ENCODE measurements at places on chromosomes 1 and 21.
A peak's percentile ranks its signal among the peaks of the same experiment; 100 is the strongest.

- no peak for DNase-seq
Measured at GRCh38 chr1:111921948-111922347, 67.5 kb downstream of the KCND3 start.

DNA sequence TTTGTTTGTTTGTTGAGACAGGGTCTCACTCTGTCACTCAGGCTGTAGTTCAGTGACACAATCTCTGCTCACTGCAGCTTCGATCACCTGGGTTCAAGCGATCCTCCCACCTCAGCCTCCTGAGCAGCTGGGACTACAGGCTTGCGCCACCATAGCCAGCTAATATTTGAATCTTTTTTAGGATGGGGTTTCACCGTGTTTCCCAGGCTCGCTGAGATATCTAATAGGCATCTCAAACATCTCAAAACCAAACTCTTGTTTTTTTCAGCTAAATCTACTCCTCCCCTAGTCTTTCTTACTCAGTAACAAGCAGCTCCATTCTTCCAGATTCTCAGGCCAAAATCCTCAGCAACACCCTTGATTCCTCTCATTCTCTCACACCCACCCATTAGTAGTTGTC, 22.0 kb upstream of the SRRM1 start:
- no peak for DNase-seq

GRCh38 chr21:45776971-45777370, 133.4 kb downstream of the PCBP3 start:
- no peak for DNase-seq

- no peak for DNase-seq
Measured at GRCh38 chr1:65840683-65841082, 48.0 kb downstream of the PDE4B start.

DNA sequence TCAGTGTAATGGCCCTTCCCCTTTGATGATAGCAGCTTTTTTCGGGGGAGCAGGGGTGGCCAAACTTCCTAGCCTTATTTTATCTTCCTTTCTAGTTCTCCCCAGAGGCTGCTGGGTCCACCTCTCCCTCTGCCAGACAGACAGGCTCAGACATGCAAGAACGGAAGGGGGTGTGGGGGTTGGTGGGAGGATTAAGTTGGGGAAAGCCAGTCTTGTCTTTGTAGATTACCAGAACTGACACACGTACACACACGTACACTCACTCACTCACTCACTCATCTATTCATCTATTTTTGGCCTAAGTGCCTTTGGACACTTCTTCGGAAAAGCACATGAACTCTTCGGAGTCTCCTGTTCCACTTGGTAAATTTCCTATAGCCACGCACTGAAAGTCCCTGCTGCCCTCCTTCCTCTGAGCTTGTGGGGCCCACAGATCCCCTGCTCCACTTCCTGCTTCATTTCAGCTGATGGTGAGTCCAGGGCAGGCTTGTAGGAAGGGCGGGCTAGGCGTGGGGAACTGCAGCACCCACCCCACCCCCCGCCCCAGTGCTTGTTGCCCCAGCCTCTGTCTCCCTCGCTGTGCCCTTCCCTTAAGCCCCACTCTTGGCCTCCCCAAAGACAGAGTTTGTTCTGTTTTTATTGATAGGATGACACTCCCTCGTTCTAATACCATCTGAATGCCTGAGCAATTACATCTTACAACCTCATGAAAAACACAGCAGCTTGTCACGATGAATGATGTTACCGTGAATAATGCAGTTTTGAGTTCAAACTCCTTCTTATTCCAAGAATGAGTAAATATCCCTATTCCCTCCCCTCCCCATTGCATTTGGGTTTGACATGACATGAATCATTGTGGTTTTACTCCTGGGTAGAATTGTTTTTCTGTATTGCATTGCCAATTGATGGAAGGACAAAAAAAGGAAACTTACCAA, 60.7 kb upstream of the ATP5PO start:
- peak; percentile 75 for DNase-seq

DNA sequence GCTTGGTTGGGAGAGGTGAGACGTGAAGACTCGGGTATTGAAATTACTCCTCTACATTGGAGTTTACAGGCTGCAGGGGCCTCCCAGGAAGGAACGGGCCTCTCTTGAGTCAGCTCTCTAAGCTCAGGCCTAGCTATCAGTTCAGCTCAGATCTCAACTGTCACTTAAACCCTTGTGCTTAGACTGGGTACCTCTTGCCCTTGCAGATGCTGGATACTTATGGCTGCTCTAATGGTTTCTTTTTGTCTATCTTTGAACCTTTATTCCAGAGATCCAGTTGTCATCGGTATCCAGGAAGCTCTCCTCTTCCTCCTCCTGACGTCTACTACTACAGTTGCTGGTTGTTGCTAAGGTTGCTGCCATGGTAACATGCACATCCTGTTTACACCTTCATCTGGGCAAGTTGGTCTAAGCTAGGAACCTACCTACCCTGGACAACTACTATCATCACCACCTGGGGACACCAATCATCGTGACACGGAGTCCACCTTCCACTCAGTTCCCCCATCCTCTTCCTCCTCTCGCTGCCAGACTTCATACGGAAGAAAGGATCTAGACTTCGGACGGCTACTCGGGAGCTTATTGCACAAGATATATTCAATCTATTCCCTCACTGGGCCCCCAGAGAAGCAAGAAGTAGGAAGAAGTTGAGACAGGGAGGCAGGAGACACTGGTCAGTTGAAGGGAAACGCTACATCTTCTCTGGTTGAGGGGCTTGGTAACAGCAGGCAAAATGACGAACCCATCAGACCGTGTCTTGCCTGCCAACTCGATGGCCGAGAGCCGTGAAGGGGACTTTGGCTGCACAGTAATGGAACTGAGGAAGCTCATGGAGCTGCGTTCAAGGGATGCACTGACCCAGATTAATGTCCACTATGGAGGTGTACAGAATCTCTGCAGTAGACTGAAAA, 56.1 kb downstream of the ATP2B4 start:
- no peak for DNase-seq

- peak; percentile 44 for DNase-seq
Measured at GRCh38 chr1:111471012-111471411, 2.8 kb upstream of the C1orf162 start.

DNA sequence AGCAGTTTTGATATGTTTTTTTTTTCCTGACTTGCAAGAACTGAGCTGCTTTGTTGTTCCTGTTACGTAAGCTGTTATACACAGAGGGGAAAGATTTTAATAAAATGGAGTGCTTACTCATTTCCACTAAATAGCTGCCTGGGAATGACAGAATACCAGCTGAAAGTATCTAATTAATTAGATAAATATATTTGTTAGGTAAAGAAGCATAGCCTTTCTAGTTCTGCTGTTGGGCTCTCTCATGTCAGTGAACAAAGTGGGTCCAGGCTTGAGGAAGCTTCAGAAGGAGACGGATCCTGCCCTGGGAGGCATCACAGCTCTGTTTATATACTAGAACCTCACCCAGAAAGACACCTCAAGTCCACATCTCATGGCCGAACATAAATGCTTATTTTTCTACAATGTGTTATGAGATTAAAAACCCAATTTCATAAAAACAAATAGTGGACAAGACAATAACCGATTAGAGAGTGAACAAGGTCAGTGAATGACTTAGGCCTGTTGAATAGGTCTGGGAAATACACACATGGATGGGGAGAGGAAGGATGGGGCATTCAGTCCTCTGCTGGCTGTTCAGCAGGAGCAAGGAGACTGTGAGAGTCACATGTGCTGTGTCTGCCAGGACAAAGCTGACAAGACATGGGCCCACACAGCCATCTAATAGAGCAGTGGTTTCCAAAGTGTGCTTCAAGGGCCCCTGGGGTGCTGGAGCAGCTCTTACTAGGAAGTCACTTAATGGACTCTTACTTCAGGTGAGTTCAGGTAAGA, 20.6 kb downstream of the TRAF5 start:
- no peak for DNase-seq

DNA sequence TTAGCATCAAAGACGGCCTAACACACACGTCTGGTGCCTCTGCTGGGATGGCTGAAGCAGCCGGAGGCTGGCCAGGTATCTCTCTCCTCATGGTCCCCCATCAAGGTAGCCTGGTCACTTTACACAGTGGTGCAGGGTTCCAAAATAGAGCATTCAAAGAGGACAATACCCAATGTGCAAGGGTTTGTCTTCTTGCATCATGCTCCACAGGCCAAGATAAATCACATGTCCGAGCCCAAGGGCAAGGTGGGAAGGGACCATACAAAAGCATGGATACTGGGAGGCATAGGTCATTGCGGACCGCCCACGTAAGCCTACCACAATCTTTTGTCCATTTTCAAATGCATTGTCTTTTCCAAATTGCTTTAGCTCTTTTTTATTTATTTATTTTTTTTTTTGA, 23.8 kb upstream of the TINAGL1 start:
- no peak for DNase-seq

- no peak for DNase-seq
Measured at GRCh38 chr1:167601442-167602383, 28.3 kb upstream of the RCSD1 start.

- no peak for DNase-seq
Measured at GRCh38 chr1:104467590-104467989, 717.9 kb downstream of the AMY1C start.

DNA sequence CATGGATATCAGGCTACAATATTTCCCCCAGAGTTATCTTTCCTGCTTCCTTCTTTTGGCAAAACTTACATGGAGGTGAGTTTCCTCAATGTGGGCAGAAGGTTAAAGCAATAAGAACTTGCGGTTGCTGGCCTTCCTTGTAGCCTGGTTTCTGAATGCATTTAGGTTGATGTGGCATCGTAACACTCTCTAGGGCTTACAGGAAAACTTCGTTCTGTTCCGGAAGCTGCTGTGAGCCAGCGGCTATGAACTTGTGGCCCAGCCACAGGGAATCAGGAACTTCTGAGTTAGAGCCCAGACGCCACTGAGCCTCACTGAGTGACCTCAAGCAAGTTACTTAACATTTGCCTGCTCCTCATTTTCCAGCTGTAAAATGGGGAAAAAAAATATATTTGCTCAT, 623.4 kb upstream of the ADAMTS5 start:
- DNase-seq, result no peak

GRCh38 chr1:177864538-177865305, 105.1 kb downstream of the SEC16B start:
- DNase-seq, result no peak

DNA sequence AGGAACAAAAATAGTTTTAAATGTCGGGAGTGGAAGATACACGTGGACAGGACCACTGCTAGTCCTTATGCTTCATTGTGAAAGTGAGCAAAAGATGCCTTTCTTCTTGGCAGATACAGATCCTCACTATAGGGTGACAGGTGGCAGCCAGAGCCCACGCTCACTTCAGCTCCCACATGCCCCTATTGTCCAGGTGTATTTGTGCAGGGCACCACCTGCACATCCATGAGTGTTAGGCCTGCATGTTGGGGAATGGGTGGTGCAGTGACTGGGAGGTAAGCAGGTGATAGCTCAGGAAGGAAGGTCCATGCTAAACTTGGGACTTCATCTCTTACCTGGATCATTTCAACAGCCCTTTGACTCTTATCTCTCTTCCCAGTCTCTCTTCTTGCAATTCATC, 27.4 kb downstream of the SLC5A9 start:
- DNase-seq, result no peak

All from GM06990 (cell line).